Fibroblast of skin of scalp (primary cell): ENCODE measurements at places on chromosomes 7 and 10.

DNA sequence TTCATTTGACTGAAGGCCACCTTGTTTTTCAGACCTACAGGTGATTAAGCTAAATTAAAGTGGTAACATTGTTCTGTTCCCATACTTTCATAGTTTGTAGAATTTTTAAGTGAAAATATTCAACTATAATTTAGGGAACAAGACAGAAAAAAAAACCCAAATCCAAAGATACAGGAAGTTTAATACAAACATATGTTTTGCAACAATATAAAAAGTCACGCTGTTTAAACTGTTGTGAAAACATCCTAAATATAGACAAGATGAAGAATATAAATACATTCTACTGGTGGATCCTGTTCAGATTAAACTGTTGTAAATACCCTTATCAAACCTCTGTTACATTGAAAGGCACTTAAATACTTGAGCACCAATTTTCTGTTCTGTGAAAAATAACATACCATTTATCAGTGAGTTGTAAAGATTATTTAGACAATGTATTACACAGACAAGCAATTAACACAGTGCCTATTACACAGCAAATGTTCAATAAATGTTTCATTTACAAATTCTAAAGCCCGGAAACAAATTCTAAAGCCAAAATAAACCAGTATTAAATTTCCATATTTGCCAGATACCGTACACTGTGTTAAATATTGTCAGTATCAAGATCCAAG, 14.2 kb downstream of the ASZ1 start:
- no peak for DNase-seq

- no peak for DNase-seq
Observed at GRCh38 chr7:135798095-135798494, 49.5 kb upstream of the FAM180A start.

- peak; percentile 89 for DNase-seq
Observed at GRCh38 chr7:128833148-128833945, 3.1 kb downstream of the FLNC start.

- DNase-seq: no peak
Observed at GRCh38 chr7:156547884-156548561, 92.6 kb upstream of the RNF32 start.

- no peak for DNase-seq
Observed at GRCh38 chr10:131248376-131249165, 63.0 kb downstream of the TCERG1L start.
